T-helper 1 cell (primary cell): ENCODE measurements at places on chromosomes 5 and 9.

GRCh38 chr5:145921211-145921610 is 15.2 kb upstream of the SH3RF2 start:
- DNase-seq, result no peak

DNA sequence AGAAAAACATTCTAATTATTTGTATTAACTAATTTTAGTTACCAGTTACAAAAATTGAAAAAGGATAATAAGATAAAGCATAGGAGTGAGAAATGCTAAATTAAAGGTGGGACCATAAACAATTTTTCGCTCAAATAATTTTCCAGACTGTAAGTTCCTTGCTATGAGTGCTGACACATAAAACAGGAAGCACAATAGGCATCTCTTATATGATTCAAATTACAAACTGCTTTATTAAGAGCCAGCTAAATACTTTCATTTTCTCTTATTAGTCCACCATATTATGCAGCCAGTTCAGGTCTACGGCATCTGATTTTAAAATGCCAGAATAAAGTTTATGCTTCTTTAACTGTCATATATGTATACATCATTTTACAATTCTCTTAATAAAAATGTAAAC is 4.4 kb downstream of the RC3H2 start:
- DNase-seq, result no peak

- DNase-seq, result no peak
Measured at GRCh38 chr9:69895659-69896058, 75.0 kb downstream of the CFAP95 start.

DNA sequence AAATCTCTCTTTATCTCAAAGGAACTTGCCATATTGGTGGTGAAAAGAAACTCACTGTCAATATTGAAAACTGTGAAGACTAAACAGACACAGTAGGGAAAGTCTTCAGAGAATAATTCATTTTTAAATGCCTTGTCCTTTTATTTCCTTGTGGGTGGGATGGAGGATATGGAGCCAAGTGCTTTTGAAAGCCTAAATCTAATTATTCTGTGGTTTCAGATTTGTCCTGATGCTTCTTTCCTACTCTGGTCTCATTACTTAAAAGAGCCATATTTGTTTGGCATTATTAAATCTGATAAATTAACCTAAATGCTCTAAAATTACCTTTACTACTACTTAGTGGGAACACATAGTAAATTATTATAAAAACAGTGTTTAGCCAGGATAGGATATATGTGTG is 258.3 kb upstream of the EFNA5 start:
- DNase-seq, result no peak

- no peak for DNase-seq
Measured at GRCh38 chr9:116860509-116861120, 173.5 kb downstream of the TRIM32 start.

GRCh38 chr5:135864503-135865435 is 30.3 kb downstream of the SLC25A48 start:
- no peak for DNase-seq

DNA sequence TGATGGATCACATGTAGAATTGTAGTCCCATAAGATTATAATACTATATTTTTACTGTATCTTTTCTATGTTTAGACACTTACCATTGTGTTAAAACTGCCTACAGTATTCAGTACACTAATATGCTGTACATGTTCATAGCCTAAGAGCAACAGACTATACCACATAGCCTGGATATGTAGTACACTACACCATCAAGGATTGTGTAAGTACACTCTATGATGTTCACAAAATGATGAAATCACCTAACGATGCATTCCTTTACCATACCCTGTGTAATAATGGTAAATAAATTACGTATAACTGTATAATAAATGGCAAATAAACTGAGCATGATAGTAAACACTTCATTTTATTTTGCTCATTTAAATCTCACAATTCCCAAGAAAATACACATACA is 60.3 kb downstream of the RICTOR start:
- DNase-seq, result no peak

DNA sequence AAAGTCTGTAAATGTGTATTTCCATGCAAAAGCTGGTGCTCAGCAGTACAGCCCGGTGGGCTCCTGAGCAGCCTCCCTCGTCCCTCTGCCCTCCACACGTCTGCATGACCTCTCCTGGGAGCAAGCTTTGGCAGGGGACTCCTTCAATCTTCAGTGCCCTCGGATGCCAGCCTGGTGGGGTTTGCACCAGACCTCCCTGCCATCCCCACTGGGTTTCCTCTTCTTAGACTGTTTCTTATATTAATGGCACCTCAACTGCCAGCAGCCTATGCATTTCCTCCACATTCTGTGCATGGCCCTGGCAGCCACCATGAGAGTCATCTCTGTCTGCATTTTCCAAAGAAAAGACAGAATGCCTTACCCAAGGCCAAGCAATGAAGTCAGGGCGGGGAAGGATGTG is 108.4 kb downstream of the ROR2 start:
- DNase-seq, result no peak

- DNase-seq, result no peak
Measured at GRCh38 chr5:8413975-8414374, 545.0 kb downstream of the MTRR start.
